Regular cardiac myocyte (primary cell): ENCODE measurements at places on chromosomes 1 and 21. TPM values are rescaled to one million over a fixed set of nuclear protein-coding genes. Genes with fewer than 3 reads are reported as not detected.

The LCE1B gene
- total RNA-seq: not detected in 2 replicates

The HSD3B2 gene
- not detected in 2 replicates for total RNA-seq

The PRKAB2 gene
- 11.1 and 25.7 TPM in 2 replicates for total RNA-seq

The SLC27A3 gene
- 6.1 and 8.5 TPM in 2 replicates for total RNA-seq

The GPR25 gene
- total RNA-seq: not detected in 2 replicates

The PRELP gene
- total RNA-seq: under 0.01 and 1.1 TPM in 2 replicates

The CD164L2 gene
- total RNA-seq: not detected in 2 replicates

The FNDC5 gene
- total RNA-seq: 0.38 and 0.85 TPM in 2 replicates

The C1orf198 gene
- 43.1 and 100 TPM in 2 replicates for total RNA-seq

The SHISA4 gene
- total RNA-seq: 7.9 and 18.0 TPM in 2 replicates

The DNASE2B gene
- total RNA-seq: not detected in 2 replicates

The DCST2 gene
- total RNA-seq: not detected in 2 replicates

The PLA2G2C gene
- not detected in 2 replicates for total RNA-seq

The SLAMF1 gene
- not detected in 2 replicates for total RNA-seq

The EXOSC10 gene
- total RNA-seq: 25.1 and 38.2 TPM in 2 replicates

The NADK gene
- 31.6 and 39.3 TPM in 2 replicates for total RNA-seq

The RNU1-1 gene
- under 0.01 TPM in 2 replicates for total RNA-seq

The PRUNE1 gene
- total RNA-seq: 5.9 and 10.7 TPM in 2 replicates

The CDK18 gene
- total RNA-seq: 0.58 and 3.4 TPM in 2 replicates

The CFAP410 gene
- 4.8 and 11.3 TPM in 2 replicates for total RNA-seq

The KCNQ4 gene
- total RNA-seq: 0.19 and 0.28 TPM in 2 replicates

The FAAH gene
- 2.0 and 3.5 TPM in 2 replicates for total RNA-seq

The CD101 gene
- total RNA-seq: under 0.01 TPM in 2 replicates

The PLCH2 gene
- under 0.01 and 0.38 TPM in 2 replicates for total RNA-seq

The DNAJC28 gene
- 1.7 and 2.0 TPM in 2 replicates for total RNA-seq

The PATJ gene
- 2.3 and 7.9 TPM in 2 replicates for total RNA-seq

The TRIM67 gene
- total RNA-seq: under 0.01 TPM in 1 of 2 replicates, not detected in the other

The OR2L2 gene
- total RNA-seq: not detected in 2 replicates

The TFAP2E gene
- under 0.01 TPM in 2 replicates for total RNA-seq

The ESRRG gene
- total RNA-seq: under 0.01 TPM in 1 of 2 replicates, not detected in the other

The CYP4A22 gene
- total RNA-seq: not detected in 2 replicates

The C1QA gene
- total RNA-seq: not detected in 2 replicates

The CRNN gene
- not detected in 2 replicates for total RNA-seq

The KCNJ6 gene
- total RNA-seq: under 0.01 and 0.56 TPM in 2 replicates

The C1QTNF12 gene
- total RNA-seq: 0.38 and 0.85 TPM in 2 replicates

The LRRC39 gene
- total RNA-seq: 0.38 and 1.4 TPM in 2 replicates

The GUCA2B gene
- total RNA-seq: not detected in 2 replicates

The NR5A2 gene
- under 0.01 and 0.19 TPM in 2 replicates for total RNA-seq

The ACTL8 gene
- 0.19 TPM in 1 of 2 replicates, not detected in the other for total RNA-seq

The PRKAA2 gene
- 5.2 and 6.8 TPM in 2 replicates for total RNA-seq

The IL24 gene
- 1.7 and 3.7 TPM in 2 replicates for total RNA-seq

The DNM3 gene
- total RNA-seq: 0.77 and 0.85 TPM in 2 replicates

The SCP2 gene
- total RNA-seq: 201 and 226 TPM in 2 replicates

The DEPDC1 gene
- 4.2 and 64.8 TPM in 2 replicates for total RNA-seq

The TMEM269 gene
- under 0.01 TPM in 1 of 2 replicates, not detected in the other for total RNA-seq

The HHAT gene
- total RNA-seq: 4.0 and 8.5 TPM in 2 replicates

The DCST1 gene
- total RNA-seq: not detected in 2 replicates

The UMODL1 gene
- total RNA-seq: under 0.01 TPM in 1 of 2 replicates, not detected in the other

The GJB5 gene
- total RNA-seq: 0.19 and 0.56 TPM in 2 replicates
